ENCODE measurements at places on chromosomes 6 and 20. TPM values are rescaled to one million over a fixed set of nuclear protein-coding genes. Genes with fewer than 3 reads are reported as not detected.
A peak's percentile ranks its signal among the peaks of the same experiment; 100 is the strongest.

DNA sequence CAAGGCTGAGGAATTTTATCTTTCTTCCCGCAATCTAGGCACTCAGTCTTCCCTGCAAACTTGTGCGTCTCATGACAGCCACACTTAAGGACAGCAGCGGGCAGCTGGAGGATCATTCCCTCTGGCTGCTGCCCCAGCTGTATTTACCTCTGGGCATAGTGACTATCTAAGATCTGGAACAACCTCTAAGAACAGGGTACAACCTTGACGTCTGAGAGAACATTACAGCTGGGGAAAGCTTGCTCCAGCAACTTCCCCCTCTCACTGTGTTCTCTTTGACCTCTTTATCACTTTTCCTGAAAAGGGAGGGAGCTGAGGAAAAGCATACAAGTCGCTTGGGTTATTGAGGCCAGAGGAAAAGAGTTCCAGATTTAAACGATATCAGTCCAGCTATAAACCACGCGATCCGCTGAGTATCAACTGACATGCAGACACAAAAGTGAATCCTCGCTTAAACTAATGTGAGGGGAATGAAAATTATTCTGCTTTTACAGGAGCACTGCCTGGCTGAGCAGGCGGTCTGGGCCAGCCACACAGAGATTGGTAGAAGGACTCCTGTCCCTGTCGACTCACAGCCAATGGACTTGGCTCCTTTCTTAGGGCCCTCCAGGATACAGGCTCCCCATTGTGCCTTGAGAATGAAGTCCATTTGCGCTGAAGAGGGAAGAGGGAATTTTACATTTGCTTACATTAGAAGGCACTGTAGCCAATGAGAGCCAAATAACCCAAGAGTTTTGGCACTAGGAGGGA lies 153.3 kb downstream of the QRSL1 start:
- no peak for DNase-seq

- peak; percentile 11 for DNase-seq
These were observed 12.5 kb upstream of the BCKDHB start for GRCh38 chr6:80094017-80094416.

DNA sequence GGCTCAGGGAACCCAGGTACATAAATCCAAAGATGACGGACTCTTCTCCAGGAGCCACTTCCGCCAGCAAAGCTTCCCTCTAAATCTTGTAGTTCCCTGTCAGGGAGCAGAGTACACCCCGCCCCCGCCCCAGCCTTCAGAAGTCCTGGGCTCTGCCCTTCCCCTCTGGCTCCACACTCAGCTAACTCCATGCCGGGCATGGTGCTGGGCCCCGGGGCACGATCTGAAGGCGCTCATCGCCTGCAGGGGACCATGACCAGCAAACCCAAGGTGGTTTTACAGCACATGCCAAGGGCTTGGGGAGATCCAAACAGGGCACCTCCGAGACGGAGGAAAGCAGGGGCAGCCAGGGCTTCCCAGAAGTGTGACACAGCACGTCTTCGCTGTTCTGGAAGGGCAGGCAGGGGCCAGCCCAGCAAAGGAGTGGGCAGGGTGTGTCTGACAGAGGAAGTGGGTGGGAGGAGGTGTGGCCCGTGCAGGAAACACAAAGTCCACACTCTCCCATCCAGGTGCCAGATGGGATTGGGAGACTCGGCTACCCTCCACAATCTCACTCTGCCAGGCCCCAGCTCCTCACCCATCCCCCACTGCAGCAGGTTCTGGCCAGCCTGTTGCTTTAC lies 41.6 kb upstream of the SLC22A2 start:
- DNase-seq: no peak

DNA sequence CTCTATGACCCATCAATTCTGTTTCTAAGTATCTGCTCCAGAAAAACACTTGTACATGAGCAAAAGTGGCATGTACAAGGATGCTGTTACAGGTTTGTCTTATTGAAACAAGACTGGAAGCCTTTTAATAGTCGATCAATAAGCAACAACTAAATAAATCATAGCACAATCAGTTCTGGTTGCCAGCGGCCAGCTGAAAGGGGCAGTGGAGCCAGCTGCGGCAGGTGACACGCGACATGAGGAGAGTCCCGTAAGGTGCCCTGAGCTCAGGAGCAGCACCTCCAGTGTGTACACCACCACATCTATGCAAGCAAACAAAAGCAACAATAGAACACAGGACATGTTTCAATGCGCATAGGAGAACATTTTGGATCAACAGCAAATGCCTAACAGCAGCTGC lies 20.7 kb upstream of the NNAT start:
- DNase-seq: no peak

GRCh38 chr20:51413857-51414256 lies 128.7 kb downstream of the NFATC2 start:
- DNase-seq: no peak

Gene SLC22A2
- total RNA-seq: not detected

Data from LHCN-M2 (cell line).